Stimulated activated CD4-positive, alpha-beta T cell treated with anti-CD3 and anti-CD28 coated beads, Interleukin-1b, Interleukin-23, amount 100 ng/mL, for 1 hour (primary cell): ENCODE measurements at places on chromosomes 13 and 19.
A peak's percentile ranks its signal among the peaks of the same experiment; 100 is the strongest.

GRCh38 chr19:1355568-1356507, 27.9 kb upstream of the NDUFS7 start:
- DNase-seq = no peak

DNA sequence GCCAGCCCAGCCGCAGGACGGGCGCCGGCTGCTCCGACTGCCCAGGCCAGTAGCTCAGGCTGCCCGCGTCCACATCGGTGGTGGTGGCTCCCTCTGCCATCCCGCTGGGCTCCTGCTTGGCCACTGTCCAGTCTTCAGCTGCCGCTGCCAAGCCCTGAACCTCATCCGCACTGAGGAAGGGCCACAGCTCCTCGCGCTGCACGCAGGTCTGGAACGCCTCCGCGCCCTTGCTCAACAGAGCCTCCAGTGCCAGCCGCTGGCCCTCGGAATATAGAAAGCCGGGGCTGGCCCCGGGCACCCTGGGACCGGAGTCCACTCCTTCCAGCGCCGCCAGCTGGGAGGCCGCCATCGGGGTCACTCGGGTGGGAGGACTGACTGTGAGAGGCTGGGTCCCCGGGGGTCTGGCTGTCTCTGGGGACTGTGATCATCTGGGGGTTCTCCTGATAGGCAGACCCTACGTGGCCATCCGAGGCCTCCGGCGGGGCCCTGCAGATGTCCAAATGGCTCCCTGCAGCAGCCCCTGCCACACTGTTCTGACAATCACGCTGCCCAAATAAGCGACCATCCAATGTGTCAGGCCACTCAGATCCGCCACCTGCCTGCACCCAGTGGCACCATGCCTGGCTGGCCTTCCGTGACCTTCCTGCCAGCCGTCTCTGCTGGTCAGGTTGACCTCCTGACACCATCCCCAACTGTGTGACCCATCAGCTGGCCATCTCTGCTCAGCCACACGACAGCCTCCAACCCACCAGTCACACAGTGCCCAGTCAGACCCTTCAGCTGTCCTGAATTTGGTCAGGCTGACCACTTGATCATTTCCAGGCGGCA, 1.6 kb downstream of the FAM83E start:
- DNase-seq = no peak

DNA sequence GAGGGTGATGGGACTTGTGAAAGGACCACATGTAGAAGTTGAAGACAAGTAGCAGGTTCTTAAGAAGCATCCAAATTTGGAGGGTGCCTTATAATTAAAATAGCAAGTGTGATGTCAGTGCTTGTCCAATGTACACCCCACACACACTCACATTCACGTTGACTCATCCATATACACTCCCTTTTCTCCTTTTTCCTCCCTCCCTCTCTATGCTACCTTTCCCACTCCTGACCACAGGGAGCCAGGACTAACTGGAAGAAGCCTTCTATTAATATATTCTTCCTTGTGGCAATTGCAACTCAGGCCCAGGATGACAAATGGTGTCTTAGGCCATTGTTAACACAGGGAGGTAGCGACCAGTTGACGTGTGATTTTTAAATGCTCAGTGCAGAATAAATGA, 16.3 kb upstream of the GPR183 start:
- no peak for DNase-seq

- no peak for DNase-seq
Observed at GRCh38 chr19:13118424-13119193, 545 bp downstream of the NACC1 start.

DNA sequence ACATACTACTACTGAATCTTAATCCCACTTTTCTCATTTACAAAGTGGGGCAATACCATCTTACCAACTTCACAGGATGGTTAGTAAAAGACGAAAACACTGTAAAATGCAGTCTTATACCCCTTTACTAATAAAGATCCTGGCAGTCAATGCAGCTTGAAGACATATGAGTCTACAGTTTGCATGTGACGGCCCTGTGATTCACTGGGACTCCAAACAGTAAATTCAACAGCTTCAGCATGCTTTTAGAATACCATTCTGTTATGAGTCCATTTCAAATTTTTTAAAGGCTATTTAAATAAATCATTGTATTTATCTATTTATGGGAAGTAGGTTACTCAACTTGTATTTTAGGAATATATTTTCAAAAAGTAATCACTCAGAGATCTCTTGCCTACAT, 629.1 kb downstream of the LIG4 start:
- no peak for DNase-seq

DNA sequence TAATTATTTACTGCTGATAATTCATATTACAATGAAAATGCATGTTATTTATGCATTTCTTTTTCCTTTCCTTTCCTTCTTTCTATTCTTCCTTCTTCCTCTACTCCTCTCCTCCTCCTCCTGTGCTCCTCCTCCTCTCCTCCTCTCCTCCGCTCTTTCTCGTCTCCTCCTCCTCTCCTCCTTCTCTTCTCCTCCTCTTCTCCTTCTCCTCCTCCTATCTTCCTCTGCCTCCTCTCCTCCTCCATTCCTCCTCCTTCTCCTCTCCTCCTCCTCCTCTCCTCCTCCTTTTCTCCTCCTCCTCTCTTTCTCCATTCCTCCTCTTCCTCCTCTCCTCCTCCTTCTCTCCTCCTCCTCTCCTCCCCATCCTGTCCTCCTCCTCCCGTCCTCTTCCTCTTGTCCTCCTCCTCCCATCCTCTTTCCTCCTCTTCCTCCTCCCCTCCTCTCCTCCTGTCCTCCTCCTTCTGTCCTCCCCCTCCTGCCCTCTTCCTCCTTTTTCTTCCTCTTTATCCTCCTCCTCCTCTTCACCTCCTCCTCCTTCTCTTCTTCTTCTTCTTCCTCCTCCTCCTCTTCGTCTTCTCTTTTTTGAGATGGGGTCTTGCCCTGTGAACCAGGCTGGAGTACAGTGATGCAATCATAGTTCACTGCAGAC, 14.7 kb downstream of the ADGRE2 start:
- DNase-seq = no peak

DNA sequence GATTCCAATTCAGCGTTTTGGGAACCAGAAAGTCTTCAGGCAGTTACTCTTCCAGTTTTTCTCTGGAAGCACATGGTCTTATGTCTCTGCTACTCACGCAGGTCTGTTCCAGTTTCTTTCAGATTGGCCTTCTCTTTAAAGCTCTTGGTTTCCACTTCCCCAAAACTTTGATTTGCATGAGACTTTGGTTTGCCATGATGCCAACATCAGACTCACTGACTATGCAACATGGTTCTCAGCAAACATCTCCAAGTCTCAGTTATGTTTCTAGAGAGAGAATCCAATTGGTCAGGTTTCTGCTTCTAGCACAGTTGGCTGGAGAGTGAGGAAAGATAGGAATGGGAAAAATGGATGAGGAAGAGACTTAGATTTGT, 3.1 kb downstream of the AKAP11 start:
- no peak for DNase-seq

DNA sequence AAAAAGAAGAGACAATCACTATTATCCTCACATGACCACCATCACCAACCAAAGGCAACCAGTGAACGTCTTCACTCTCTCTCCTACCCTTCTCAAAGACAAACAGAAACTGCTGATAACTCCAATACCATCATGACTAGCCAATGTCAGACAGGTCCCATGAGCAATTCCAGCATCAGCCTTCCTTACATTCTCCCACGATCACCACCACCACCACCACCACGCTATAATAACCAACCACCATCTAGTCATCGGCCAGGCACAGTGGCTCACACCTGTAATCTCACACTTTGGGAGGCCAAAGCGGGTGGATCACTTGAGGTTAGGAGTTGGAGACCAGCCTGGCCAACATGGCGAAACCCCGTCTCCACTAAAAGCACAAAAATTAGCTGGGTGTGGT, 3.9 kb downstream of the MYO1F start:
- DNase-seq = no peak

GRCh38 chr13:18949489-18949761, 232.2 kb downstream of the TUBA3C start:
- no peak for DNase-seq

- peak; percentile 80 for DNase-seq
Observed at GRCh38 chr19:13588957-13589833, 82.9 kb upstream of the CACNA1A start.

DNA sequence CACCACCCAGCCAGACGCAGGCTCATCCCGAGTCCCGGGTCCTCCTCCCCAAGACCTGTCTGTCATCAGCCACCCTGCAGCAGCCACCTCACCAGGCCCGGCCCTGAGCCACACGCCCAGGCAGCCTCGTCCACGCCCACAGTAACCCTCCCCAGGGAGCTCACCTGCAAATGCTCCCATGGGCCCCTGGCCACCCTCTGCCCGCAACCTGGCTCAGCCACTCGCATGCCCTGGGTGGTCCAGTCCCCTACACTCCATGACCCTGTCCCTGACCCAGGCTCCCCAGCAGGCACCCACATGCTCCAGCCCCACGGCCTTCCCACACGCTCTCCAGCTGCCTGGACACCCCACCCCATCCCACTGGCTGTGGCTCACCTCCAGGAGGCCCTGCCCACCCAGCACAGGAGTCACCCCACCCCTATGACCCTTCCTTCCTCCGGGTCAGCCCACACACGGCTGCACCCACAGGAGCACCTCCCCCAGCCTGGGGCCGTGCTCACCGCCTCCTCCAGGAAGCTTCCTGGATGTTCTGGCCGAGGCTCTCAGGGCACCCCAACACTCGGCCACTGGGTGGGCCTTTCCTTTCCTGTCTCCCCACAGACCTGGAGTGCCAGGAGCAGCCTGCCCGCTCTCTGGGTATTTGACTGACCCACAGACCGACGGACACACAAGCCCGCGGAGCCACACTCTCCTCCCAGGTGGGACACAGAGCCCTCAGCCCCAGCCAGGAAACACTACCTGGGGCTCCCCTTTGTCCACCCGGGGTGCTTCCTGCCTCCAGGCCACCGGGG, 3.6 kb downstream of the TMEM259 start:
- no peak for DNase-seq

- no peak for DNase-seq
Observed at GRCh38 chr19:51461723-51462161, 3.5 kb upstream of the SIGLEC8 start.

DNA sequence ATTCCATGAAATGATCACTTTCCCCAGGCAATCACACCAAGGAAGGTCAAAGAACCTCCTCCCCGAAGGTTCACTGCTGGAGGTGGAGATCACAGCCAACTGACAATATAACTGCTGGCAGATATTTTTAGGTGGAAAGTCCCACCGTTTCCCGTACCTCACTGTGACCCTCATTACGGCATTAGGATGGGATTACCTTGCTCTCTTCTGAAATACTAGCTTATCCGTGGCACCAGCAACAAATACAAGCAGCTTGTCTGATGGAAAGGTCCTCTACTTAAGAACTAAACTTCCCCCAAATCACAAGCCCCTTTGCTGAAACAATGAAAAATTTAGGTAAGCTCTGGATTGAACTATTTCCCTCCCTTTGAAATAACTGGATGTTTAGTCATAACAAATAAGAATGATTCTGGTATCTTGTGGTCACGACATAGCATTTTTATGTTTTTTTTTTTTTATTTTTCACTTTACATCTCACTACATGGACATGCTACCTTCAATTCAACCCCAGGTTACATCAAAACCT, 178.9 kb downstream of the COL4A1 start:
- no peak for DNase-seq

DNA sequence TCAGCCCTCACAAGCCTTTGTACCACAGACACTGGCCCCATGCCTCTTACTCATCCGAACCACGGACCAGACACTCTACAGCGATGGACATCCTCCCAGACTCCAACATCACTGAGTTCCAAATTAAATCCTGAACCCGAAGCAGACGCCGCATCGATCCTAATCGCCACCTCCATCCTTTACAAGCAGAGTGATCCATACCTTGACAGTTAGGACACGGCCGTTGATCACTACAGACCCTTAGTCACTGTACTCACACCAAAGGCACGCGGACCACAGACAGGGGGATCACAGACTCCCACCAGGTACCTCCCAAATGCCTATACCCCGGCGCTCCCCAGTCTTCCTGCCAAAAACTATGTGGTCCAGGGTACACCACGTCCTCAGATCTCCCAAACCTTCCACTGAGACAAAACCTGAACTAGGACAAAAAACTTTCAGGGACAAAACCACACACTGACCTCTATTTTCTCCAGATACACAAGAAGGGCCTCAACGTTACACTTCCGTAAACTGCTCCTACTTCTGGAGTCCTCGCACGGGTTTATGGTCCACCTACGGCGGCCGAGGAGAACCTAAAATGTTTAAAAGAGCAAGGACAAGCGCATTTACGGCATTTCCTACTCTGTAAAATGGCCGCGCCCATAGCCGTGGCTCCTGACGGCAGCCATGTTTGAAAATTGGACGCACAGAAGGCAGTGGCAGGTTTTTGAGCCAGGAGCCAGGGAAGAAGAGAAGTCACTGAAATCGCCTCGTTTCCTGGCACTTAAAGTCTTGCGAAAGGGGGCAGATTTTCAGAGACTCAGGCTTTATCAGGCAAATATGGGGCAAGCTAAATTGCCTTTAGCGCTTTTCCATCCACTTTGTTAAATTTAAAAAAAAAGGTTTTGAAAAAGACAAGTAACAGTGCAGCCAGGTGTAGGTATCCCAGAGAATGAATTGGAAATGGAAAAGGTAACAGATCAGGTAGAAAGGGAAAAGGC, at the start of gene ZNF350:
TSS of gene ZNF350 (minus strand) at position 532 of the 983 bp plus-strand sequence. CDS start 12,480 bp downstream, outside the sequence.
- peak; percentile 72 for DNase-seq

DNA sequence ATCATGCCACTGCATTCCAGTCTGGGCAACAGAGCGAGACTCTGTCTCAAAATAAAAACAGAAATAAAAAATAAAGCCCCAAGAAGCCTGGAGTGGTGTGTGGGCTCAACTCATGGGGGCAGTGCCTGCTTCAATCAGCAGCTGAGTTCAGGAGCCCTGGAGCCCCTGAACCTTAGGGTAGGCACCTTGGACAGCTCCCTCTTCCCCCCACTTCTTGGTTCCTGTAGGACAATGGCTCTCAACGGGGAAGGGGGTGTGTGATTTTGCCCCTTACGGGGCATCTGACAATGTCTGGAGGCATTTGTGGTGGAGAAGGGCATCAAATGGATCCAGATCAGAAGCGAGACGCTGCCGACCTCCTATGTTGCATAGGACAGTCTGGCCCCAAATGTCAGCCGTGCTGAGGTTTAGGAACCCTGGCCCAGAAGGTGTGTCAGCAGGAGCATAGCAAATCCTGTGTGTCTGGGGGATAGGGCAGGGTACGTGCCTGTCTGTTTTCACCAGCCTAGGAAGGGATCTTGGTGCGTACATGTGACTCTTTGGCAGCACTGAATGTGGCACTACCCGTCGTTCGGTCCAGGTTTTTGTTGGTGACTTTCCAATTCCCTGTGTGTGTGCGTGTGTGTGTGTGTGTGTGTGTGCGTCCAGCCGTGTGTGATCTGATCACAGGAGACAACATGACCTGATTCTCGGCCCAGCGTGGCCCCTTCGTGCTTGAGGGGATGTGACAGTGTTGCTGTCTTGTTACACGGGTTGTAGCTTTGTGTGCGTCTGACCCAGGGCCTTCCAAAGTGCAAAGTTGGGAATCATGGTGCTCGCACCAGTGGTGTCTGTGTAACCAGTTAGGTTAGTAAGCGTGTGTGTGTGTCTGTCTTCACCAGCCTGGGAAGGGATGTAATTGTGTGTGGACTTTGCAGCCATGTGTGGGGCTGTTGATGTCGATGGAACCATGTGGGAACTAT, 7.5 kb downstream of the IGLON5 start:
- no peak for DNase-seq
